ENCODE measurements at places on chromosomes 4 and X. TPM values are rescaled to one million over a fixed set of nuclear protein-coding genes. Genes with fewer than 3 reads are reported as not detected.

DNA sequence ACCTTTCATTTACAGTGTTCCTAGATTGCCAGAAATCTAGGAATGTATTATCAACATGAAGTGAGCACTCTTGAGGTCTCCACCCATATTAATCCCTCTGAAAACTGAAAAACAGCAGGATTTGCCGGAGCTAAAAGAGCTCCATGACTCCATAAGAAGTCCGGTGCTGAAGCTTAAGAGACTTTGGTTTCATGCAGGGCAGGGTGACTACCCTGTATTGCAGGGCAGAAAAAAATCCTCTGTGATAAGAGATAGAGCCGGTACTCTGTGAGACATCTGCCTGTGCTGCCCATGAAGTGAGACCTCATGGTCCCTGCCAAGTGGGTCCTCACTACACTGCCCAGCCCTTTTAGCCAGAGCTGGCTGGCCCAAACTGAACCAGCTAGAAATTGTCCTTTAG, 127.2 kb upstream of the NPY2R start:
- H3K4me3 ChIP-seq, result no peak overlapping the region
- no peaks in the 10 kb centered on the region for H3K36me3 ChIP-seq
- H3K27ac ChIP-seq, result no peak overlapping the region
- no peaks in the 10 kb centered on the region for H3K27me3 ChIP-seq
- H3K4me1 ChIP-seq, result no peaks in the 10 kb centered on the region

DNA sequence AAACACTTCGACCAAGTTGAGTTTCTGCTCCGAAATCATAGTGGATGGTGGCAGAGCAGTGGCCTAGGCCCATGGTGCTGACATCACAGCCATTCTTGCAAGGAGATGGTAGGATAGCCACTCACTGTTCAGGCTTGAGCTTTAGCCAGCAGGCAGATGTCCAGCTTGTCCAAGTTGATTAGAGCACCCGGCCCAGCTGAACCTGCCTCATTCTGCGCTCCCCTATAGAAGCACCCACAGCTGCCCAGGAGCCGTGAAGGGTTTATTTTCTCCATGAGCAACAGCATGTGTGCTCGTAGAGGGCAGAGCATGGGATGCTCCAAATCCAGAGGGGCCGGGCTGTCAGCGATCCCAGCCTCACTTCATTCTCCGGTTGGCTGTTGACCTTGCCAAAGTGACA, 16.2 kb downstream of the PIGG start:
- no peak overlapping the region for H3K27ac ChIP-seq
- no peak overlapping the region for H3K4me3 ChIP-seq
- DNase-seq, result no peak
- no peaks in the 10 kb centered on the region for H3K27me3 ChIP-seq
- peaks cover 81% of the 10 kb centered on the region for H3K36me3 ChIP-seq

DNA sequence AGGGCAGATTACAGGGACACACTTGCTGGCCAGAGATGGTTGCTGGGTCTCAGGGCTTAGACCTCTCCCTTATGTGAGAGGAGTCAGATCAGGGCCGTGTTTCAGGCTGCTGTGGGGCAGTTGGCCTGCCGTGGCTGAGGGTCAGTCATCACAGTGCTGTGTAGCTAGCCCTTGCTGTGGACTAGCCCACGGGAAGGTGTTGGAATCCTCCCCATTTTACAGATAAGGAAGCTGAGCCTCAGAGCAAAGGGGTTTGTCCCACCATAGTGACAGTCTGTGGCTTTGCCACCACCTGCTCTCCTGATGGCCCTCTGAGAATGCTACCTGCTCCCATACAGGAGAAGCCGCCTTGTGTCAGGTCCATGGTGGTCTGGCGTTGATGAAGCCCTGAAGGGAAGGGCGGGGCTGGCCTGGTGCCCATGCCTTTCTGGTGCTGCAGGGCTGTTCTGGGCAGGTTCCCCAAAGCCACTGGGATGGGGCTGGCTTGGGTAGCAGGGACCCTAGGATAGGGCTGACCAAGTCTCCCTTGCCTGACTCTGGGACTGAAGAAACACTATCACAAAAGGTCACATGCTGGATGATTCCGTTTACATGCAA, 2.4 kb upstream of the FAM53A start:
- no peak overlapping the region for H3K4me3 ChIP-seq
- peaks cover 10% of the 10 kb centered on the region for H3K4me1 ChIP-seq
- no peak overlapping the region for H3K27ac ChIP-seq
- DNase-seq, result no peak
- H3K27me3 ChIP-seq, result no peaks in the 10 kb centered on the region
- peaks cover 11% of the 10 kb centered on the region for H3K36me3 ChIP-seq

DNA sequence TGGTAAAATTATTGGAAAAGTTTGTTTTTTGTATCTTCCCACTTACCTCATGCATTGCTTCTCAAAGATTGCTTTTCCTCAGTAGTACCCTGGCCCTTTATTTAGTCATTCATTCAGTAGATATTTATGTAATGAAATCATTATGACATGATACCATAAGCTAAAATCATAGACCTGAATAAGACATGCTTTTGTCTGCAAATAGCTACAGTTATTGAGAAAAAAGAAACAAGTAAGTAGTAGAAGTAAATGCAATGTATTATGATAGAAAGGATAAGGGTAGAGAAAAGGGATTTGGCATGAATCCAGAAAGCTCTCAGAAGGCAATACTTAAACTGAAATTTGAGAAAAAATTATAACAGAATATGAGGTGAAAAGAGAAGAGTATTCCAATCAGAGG, 352.5 kb downstream of the GPM6A start:
- H3K4me1 ChIP-seq, result peaks cover 12% of the 10 kb centered on the region
- H3K27me3 ChIP-seq, result no peaks in the 10 kb centered on the region

DNA sequence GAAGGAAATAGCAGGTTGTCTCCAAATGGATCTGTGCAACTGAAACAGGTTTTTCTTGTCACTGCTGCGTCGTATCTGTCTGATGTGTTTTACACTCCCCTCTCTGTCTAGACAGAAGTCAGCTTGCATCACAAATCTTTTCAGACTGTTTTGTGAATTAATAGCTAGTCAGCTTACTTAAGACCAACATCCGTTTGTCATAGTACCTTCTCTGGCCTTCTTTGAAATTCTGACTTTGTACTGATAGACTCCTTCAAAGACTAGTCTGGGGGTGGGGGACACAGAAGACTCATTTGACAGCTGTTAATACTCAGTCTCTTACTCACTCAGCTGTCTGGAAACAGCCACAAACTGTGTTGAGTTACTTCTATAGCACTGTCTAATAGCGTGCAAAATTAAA, 197.8 kb downstream of the PALLD start:
- peaks cover 6% of the 10 kb centered on the region for H3K27me3 ChIP-seq
- H3K4me3 ChIP-seq, result no peak overlapping the region
- H3K36me3 ChIP-seq, result no peaks in the 10 kb centered on the region
- H3K27ac ChIP-seq, result no peak overlapping the region
- no peak for DNase-seq

The RBM46 gene
- not detected for total RNA-seq

The ADH1A gene
- not detected for total RNA-seq

The GAB3 gene
- total RNA-seq, result 7.1 TPM

Measured in activated B cell treated with CpG ODN at 0.5 μM for 24 hours (primary cell).